ENCODE measurements at places on chromosomes 7 and 10. TPM values are rescaled to one million over a fixed set of nuclear protein-coding genes. Genes with fewer than 3 reads are reported as not detected.

GRCh38 chr7:132465516-132465915 lies 110.8 kb downstream of the PLXNA4 start:
- DNase-seq, result no peak

MICALL2 gene
- total RNA-seq, result 13.5 TPM

DNA sequence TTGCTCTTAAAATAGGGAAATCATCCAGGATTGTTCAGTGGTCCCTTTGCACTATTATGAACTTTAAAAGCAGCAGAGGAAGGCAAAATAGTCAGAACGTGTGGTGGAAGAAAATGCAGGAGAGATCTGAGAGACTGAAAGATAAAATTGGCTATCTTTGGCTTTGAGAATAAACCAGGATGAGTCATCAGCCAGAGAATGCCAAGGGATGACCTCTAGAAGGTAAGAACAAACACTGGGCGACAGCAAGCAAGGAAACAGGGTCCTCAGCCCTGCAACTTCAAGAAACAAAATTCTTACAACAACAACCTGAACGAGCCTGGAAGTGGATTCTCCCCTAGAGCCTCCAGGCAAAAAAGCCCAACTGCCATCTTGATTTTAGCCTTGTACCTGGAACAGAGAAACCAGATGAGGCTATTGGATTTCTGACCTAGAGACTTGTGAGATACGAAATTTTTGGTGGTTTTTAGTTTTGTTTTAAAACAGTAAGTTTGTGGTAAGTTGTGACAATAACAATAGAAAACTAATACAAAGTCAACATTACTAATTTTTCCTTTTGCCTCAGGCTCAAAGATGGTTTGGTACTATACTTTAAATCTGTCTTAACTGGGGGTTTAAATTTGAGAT lies 130.2 kb upstream of the CNTNAP2 start:
- no peak for DNase-seq

DNA sequence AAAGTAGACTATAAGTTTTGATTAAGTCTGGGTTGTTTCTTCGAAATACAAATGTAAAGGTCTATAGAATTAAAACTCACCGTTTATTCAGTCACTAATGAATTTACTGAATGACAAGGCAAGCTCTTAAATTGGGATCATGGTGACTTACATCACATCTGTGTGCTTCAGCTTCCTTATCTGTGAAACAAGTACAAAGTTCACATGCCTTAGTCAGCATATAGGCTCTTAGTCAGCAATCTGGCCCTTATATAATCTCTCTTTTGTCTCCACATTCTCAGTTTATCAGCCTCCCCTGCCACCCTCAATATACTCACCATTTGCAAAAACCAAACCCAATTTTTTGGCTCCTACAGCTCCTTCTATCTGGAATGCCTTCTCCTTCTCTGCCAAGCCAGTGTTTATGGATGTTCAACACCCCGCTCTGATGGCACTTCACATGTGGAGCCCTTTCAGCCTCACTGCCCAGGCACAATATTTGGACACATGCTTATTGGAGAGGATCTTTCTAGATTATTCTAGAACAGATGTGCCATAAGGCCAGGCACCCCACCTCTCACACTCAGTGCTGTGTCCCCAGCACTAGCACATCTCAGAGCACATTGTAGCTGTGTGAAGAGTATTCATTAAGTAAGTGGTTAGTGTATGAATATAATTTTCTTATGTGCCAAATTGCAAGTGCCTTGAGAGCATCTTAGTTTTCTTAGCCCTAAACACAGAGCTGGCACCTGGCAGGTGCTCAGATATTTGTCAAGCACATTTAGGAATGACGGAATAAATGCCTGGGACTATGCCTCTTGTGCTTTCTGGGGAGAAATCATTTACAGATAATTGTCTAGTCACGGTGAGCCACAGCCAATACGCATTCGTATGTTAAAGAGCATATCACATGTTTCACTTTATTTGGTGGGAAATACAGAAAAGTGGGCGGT lies 9.8 kb upstream of the LAMB1 start:
- peak; percentile 64 for DNase-seq

- no peak for DNase-seq
Observed at GRCh38 chr10:100735337-100736143, 9.8 kb upstream of the PAX2 start.

DNA sequence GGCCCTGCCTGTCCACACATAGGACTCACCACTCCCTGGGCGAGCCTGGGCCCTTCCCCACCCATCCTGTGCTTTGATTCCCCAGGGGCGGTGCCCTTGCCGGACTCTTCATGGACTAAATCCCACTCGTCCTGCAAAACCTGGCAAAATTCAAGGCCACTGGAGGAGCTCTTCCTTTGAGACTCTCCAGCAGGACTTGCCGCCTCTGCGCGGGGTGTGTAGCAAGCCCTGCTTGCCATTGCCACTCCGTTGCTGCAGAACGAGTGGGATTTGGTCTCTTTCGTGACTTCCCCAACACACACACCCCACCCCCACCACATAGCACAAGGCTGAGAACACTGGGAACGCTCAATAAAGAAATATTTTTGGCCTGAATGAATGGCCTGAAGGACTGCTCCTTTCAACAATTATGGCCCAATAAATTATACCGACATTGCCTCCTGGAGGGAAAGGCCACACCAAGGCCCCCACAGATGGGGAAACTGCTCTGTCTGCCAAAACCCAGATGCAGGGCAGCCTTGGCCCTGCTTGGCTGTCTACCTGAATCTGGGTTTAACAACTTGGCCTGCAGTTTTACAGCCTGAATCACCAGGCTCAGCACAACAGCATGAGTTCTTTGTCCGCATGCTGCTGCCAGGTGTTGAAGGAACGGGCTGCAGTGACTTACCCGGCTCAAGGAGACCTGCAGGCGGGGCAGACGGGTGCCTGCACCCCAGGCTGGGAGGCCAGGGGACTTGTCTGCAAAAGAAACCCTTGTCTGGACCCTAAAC lies 72.8 kb upstream of the KAT6B start:
- no peak for DNase-seq

ABCA13 gene
- total RNA-seq, result 6.3 TPM

GRCh38 chr7:64099656-64100531 lies 54.7 kb downstream of the ZNF727 start:
- DNase-seq, result no peak

SOSTDC1 gene
- total RNA-seq, result 0.26 TPM

DNA sequence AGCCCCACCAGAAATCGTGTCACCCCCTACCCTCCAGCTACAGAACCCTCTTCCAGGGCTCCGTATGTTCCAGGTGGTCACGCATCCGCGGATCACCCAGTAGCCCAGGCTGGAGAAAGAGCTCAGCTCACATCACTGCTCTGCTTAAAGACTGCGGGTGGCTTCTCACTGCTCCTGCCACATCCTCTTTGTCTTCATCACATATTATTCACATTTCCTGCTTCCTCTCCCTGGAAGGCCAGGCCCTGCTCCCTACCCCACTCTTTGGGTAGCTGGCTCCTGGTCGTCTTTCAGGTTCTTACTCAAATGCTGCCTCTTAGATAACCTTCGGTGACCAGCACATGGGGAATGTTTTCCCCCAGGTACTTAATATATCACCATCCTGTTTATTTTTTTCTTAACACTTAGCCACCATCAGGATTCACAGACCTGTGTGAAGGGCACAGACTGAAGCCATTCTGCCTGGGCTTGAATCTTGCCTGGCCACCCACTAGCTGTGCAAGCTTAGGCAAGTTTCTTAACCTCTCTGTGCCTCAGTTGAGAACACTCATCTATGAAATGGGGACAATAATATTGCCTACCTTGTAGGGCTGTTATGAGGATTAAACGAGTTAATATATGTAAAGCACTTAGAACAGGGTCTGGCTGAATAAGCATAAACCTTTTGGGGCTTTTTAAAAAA lies 307.8 kb downstream of the PRPF18 start:
- no peak for DNase-seq

DNA sequence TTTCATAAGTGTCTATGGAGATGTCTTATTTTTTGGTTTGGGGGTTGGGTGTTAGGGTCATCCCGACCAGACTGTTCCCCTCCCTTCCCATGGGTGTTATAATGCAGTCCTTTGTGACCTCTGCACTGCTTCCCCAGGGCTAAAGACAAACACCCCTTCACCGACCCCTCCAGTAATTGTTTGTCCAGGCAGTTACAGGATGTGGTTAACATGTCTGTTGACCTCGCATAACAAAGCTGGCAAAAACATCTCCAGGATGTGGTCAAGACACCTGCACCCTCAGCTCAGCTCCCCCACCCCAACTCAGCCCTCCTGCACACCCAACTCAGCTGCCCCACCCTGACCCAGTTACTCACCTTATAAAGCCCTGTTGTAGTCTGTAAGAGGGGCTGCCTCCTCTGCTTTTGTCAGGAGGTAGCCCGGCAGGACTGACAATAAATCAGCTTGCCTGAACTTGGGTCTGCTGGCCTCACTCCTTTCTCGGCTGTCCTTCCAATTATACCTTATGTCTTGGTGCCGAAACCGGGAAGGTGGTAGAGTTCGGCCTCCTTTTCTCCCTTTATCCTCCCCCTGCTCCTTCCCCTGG lies 102.2 kb downstream of the ZNF92 start:
- no peak for DNase-seq

DNA sequence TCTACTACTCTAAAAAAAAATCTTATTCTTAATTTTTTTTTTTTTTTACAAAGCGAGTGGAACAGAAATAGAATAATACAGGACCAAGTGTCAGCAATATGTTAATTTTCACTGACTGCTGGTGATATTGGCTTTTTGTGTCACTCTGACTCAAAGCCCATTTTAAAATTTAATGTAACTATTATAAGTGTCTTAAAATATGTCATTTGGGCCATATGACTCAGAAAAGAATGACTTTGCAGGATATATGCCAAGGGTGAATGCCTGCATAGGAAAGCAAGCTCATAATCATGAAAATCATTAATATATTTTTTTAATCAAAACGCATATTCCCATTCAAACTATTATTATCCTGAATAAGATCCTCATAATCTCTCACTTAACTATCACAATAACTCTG lies 149.2 kb downstream of the GNAT3 start:
- DNase-seq, result no peak

DNA sequence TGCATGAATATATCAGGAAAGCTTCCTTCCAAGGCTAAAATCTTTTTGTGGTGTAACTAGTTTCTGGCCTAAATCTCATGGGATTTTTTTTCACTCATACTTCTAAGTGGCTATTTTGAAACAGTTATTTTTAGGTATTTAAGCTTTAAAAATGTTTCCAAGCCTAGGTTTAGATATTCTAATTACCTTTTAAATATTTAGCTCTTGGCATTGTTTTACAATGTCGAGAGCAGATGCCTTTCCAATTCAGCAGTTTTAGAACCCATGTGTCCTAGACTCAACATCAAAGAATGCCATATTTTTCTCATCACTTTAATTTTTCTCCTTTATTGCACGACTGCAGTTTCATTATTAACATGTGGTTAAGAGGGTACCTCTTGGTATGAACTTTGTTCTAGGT lies 27.1 kb upstream of the STOX1 start:
- DNase-seq, result no peak

DNA sequence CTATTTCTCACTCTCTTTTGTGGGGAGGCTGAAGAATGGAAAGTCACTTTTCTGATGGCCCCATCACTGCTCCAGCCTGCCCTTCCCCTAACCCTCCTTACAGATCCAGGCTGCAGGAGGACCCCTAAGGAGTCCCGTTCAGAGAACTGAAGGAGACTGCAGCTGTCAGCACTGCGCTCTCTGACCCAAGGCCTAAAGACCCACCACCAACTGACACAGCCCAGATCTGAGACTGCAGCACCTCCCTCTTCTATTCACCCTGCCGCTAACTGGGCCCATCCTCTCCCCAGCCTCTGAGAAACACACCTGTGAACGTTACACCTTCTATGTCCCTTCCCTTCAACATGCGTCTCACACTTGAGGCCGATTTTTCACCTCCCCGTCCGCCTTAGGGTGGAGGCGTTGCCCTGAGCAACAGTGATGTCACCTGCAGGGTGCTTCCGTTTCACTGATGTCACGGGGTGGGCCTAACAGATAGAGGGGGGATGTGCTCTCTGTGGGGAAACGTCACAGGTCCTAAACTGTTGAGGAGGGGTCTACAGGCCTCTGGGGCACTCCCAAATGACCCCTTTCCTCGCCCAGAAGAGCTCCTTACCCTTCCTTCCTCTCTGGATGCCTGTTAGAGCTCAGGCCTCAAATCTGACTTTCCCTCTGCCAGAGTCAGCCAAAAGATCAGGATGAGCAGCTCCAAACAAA lies 5.1 kb downstream of the ITPRIP start:
- no peak for DNase-seq

DNA sequence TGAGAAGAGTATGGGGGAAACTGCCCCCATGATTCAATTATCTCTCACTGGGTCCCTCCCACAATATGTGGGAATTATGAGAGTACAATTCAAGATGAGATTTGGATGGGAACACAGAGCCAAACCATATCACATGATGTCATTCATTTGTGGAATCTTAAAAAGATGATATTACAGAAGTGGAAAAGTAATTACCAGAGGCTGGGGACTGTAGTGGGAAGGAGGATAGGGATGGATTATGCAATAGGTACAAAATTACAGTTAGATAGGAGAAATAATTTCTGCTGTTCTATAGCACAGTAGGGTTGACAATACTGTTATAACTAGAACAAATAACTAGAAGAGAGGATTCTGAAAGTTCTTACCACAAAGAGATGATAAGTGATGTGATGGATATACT lies 141.4 kb downstream of the VPS50 start:
- no peak for DNase-seq

DNA sequence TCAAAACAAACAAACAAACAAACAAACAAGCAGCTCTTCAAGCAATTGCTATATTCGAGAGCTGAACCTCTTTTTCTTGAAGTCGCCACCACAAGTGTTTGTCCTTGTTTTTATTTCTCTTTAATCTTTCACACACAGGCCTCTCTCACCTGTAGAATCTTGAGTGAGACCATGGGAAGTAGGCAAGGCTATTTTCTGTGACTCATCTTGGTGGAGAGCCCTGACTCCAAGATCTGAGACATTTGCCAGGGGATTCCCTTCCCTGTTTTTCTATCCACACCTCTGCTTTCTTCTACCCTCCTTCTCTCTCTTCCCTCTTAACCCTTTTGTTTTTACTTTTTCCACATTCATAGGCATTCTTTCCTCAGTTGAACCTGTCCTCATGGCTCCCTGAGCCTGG lies 8.0 kb upstream of the TAS2R60 start:
- peak; percentile 30 for DNase-seq

- DNase-seq, result no peak
Observed at GRCh38 chr7:94906065-94906851, 1.1 kb upstream of the PPP1R9A start.

STEAP4 gene
- not detected for total RNA-seq

TPK1 gene
- total RNA-seq, result 37.9 TPM

- no peak for DNase-seq
Observed at GRCh38 chr10:79472951-79473350, 27.5 kb upstream of the ZCCHC24 start.

ZNF736 gene
- total RNA-seq, result 3.1 TPM

- no peak for DNase-seq
Observed at GRCh38 chr10:86317949-86318725, 48.5 kb downstream of the GRID1 start.

Measured in Caki2 (cell line).